ENCODE measurements at places on chromosomes 7 and 10. TPM values are rescaled to one million over a fixed set of nuclear protein-coding genes. Genes with fewer than 3 reads are reported as not detected.

The SEM1 gene
- 18.7 TPM for total RNA-seq

The GHRHR gene
- total RNA-seq = not detected

The OPALIN gene
- total RNA-seq = not detected

The CLIP2 gene
- 27.6 TPM for total RNA-seq

The LIPK gene
- total RNA-seq = not detected

The TMEM72 gene
- total RNA-seq = not detected

The GRID1 gene
- total RNA-seq = not detected

The ABCB1 gene
- not detected for total RNA-seq

The AMPH gene
- total RNA-seq = 1.9 TPM

The HABP2 gene
- not detected for total RNA-seq

The PSD gene
- 0.67 TPM for total RNA-seq

The SLC16A9 gene
- 1.3 TPM for total RNA-seq

The FXYD4 gene
- not detected for total RNA-seq

The HNRNPF gene
- 266 TPM for total RNA-seq

The MOGAT3 gene
- not detected for total RNA-seq

The FKBP6 gene
- total RNA-seq = not detected

The HIP1 gene
- total RNA-seq = 14.0 TPM

The PNLIPRP3 gene
- total RNA-seq = not detected

The UNCX gene
- total RNA-seq = not detected

The GARIN1A gene
- total RNA-seq = 0.34 TPM

The PDZD7 gene
- 1.0 TPM for total RNA-seq
